SK-MEL-5 (cell line): ENCODE measurements at places on chromosomes 11 and 22.

DNA sequence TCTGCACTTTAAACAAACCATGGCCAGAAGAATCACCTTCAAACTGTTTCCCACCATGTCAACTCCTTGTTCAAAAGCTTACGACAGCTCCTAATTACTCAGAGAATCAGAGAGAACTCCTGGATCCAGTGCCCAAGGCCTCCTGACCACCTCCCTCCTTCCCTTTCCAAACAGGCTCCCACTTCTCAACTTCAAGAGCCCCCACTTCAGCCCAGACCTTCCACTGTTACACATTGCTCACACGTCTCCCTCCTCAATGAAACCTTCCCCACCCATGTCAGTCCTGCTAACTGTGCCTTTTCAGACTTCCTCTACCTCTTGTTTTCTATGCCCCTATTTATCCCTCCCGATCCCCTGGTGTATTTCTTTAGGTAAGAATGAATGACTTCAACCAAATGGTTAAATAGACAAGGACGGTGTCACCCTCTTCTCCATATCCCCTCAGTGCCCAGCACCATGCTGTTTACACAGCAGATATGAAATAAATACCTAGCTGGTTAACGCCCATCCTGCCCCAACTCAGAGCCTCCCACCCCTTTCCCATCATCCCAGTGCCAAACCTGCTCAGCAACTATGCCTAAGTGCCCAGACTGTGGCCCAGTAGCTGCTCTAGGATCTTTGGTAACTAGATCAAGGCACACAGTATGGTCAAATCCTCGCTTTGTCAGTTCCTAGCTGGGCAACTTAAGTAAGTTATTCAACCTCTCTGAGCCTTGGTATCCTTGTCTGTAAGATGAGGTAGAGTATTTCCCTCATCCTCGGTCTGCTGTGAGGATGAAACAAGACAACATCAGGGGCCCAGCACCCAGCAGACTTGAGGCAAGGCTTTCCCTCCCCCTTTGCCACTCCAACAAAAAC, 36.8 kb downstream of the PLEKHA7 start:
- DNase-seq = no peak

GRCh38 chr11:129732941-129733340, 82.7 kb upstream of the TMEM45B start:
- DNase-seq = no peak

DNA sequence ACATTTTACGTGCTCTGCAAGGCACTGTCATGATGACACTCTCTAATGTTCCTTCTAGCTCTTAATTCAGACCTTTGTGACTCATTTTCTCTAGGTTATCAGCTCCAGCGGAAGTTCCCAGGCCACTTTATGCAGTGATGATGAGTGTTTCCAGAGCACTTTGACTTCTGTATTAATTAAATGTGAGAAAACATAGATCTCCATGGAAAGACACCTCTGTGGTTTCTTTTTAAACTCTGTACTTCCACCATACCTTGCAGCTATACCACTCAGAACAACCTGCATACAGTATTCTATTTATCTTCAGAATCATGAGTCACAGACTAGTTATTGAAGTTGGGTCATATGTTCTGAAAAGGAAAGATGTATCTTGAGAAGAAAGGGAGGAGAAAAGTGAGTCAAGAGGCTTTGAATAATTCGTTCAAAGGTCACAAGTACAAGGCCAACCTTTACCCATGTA, 175.6 kb upstream of the TENM4 start:
- DNase-seq = no peak

- peak; percentile 6 for DNase-seq
Observed at GRCh38 chr11:43360361-43361032, 1.8 kb downstream of the TTC17 start.

GRCh38 chr11:104897891-104898684, at the start of gene CASP12:
TSS of gene CASP12 (minus strand) at chr11:104898460.
- DNase-seq = no peak

DNA sequence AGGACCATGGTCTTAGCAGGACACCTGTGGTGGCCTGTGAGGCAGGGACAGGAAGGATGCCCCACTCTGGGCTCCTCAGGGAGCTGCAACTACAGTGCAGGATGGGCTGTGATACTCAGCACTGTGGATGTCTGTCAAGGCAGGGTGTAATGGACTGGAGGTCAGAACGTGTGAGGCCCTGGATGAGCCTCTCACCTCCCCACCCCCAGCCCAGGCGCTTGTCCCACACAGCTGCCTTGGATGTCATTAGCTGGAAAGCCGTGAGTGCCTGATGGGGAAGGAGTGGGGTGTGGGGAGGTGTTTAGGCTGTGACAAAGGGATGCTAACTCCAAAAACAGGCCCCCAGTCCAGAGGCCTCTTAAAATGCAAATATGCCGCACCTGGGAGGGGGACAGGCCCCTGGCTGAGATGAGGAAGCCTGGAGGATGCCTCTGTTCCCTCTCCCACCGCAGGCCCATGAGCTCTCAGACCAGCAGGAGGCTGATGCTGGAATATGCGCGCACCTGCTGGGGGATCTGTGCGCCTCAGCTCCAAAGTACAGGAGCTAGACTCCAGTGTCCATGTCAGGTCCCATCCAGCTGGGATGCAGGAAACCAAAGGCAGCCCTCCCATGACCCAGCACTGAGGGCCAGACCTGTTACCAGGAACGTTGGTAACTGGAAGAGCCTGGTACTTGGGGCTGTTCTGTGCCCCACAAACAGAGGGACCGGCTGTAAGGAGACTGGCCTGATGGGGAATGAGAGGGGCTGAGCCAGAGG, 25.1 kb downstream of the RSPH14 start:
- no peak for DNase-seq

GRCh38 chr11:62645671-62645945, 805 bp downstream of the GANAB start:
- DNase-seq = no peak

DNA sequence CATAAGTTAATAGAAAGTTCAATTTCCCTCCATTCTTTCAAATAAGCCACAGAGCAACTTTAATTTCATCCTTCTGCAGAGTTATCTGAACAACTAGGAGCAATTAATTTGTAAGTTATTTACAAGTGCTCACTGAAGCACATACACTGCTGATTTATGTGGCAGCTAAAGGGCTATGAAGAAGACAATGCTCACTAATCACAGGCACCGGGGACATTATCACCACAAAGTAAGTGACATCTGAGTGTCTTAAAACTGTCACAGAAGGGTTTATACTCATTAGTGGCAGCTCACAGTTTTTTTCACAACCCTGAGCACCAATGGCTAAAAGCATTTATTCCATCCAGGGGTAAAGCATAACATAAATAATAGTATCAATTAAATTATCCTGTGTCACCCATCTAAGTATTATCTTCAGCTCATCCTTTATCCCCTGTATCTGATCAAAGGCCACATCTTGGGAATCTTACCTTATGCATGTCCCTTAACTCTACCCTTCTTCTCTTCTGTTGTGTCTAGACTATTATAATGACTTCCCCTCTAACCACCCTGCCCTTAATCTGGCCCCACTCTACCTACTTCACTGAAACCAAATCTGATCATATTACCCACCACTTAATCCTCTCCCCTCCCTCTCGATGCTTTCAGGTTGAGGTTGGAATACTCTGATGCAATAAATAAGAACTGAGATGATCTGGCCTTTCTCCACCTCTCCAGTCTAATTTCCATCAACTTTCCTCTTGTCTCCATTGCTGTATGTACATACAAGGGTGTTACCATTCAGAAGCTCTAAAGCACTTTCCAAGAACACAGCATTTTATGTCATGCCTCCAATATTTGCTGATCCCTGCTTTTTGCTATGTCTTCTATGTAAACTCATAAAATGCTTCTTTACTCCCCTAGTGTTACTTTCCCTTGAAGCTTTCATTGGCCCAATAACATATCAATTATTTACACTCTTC, 252.7 kb downstream of the CASP12 start:
- DNase-seq = no peak

DNA sequence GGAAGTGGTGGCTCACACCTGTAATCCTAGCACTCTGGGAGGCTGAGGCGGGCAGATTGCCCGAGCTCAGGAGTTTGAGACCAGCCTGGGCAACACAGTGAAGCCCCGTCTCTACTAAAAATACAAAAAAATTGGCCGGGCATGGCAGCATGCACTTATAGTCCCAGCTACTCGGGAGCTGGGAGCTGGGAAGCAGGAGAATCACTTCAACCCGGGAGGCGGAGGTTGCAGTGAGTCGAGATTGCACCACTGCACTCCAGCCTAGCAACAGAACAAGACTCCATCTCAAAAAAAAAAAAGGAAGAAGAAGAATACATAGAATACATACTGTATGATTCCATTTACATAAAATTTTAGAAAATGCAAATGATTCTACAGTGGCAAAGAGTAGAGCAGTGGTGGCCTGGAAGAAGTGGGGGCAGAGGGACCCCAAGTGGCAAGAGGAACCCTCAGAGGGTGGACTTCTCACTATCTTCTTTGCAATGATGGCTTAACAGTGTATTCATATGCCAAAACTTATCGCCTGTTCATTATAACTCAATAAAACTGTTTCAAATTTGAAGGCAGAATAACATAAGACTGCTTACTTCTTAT, 22.0 kb downstream of the PACSIN2 start:
- DNase-seq = no peak

- no peak for DNase-seq
Observed at GRCh38 chr11:11558396-11558795, 63.4 kb downstream of the GALNT18 start.

DNA sequence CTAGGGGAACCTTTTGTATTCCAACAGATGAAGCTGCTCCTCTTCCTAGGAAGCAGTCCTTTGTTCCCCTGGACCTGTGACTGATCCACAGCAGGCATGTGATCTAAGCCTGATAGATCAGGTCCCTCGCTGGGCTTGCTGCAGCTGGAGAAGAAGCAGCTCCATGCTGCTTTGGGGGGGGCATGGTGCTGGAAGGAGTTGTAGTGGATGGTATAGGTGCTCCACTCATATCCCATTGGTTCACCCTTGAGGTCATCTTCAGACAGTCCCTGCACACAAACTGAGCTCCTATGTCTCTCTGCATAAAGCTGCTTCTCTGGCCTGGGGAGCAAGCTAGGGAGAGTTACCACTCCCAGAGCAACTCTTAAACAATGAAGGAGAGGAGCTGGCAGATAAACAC, 9.5 kb upstream of the RIC3 start:
- DNase-seq = peak; percentile 25
